Astrocyte (in vitro differentiated cells and primary cell): ENCODE measurements at places on chromosomes 12 and 14. TPM values are rescaled to one million over a fixed set of nuclear protein-coding genes. Genes with fewer than 3 reads are reported as not detected.

GRCh38 chr12:29612912-29613311 is 115.4 kb upstream of the OVCH1 start:
- H3K27me3 ChIP-seq, result no peaks in the 10 kb centered on the region
- no peaks in the 10 kb centered on the region for H3K36me3 ChIP-seq
- no peak overlapping the region for H3K4me3 ChIP-seq
- H3K4me1 ChIP-seq, result no peaks in the 10 kb centered on the region

Gene PDZRN4
- not detected in 2 replicates for total RNA-seq

DNA sequence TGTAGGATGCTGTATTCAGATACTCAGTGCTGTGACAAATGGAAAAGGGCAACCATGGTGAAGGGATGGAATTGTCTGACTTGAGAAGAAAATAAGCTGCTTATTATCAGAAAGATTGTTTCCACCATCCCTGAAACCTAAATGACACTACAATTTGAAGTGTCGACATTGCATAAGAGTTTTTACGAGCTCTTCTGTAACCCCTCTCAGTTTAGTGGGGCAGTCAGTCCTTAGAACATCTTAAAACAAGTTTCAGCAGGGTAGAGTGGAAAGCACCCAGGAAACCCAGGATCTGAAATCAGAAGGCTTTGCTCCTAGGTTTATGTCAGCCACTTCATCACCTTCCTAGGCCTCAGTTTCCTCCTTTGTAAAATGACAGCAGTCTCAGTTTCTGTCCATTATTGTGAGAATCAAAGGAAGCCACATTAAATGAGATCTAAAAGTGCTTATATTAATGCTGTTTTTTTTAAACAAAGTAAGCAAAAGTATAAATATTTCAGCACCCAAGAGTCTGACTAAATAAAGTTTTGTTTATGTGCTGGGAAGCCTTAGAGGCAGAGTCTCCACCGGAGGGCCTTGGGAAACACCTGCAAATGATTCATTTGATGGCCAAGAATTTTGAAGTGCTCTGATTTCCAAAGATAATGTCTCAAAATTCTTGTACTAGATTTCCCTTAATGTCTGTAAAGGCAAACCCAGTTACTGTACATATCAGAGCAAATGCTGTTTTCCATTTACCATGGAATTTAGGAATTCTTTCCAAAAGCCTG is 1.8 kb downstream of the IFT43 start:
- H3K27ac ChIP-seq, result no peak overlapping the region
- H3K27me3 ChIP-seq, result no peaks in the 10 kb centered on the region
- H3K36me3 ChIP-seq, result peaks cover 3% of the 10 kb centered on the region
- H3K4me1 ChIP-seq, result peaks cover 16% of the 10 kb centered on the region

DNA sequence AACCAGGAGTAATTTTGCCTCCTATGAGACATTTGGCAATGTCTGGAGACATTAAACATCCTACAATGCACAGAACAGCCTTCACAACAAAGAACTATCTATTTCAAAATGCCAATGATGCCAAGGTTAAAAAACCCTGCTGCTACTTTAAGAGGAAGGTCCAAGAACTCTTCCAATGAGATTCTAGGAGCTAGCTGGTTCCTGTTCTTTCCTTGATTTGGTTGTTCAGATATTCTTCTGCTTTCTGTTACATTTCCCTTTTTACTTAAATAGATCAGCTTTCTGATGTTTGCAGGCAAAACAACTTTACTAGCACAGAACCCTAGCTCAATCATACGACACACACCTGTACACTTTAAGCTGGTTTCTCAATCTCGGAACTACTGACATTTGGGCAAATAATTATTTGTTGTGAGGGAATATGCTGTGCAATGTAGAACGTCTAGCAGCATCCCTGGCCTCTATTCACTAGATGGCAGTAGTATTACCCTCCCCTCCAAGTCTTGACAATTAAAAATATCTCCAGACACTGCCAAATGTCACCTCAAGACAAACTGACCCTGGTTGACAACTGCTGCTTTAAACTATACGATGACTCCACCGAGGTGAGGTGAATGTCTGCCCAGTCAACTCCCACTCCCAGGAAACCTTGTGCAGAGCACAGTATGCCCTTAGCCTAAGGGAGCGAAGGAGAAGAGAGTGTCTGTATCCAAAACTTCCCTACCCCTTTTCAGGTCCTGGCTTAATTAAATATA is 4.4 kb downstream of the BLTP3B start:
- H3K27ac ChIP-seq, result no peak overlapping the region
- peaks cover 3% of the 10 kb centered on the region for H3K4me1 ChIP-seq
- no peaks in the 10 kb centered on the region for H3K36me3 ChIP-seq
- no peaks in the 10 kb centered on the region for H3K27me3 ChIP-seq
- no peak overlapping the region for H3K4me3 ChIP-seq

GRCh38 chr14:84959851-84960520 is 570.0 kb upstream of the FLRT2 start:
- no peak overlapping the region for H3K4me3 ChIP-seq
- no peaks in the 10 kb centered on the region for H3K4me1 ChIP-seq
- no peak overlapping the region for H3K27ac ChIP-seq

Gene KRT6C
- total RNA-seq, result not detected in 2 replicates

Gene LBHD2
- total RNA-seq, result not detected in 2 replicates

Gene PMCH
- total RNA-seq, result not detected in 2 replicates

DNA sequence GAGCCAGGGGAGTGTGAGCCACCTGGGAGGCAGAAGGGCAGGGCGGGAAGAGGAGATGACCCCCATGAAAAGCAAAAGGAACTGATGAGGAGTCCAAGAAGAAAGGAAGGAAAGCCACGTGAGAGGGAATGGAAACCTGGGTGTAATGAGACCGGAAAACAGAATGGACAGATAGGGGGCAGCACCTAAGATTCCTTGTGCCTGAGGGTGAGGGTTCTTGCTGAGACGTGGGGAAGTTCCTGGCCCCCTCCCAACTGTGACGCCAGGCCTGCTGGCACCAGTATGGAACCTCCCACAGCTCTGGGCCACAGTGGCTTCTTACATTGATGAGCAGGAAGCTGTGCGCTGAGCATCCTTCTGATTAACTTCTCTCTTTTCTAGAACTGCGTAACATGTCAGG is 30.8 kb downstream of the TTC7B start:
- no peaks in the 10 kb centered on the region for H3K27me3 ChIP-seq
- H3K27ac ChIP-seq, result no peak overlapping the region
- no peaks in the 10 kb centered on the region for H3K36me3 ChIP-seq
- DNase-seq, result no peak
- no peak overlapping the region for H3K4me3 ChIP-seq
- H3K4me1 ChIP-seq, result peaks cover 9% of the 10 kb centered on the region

DNA sequence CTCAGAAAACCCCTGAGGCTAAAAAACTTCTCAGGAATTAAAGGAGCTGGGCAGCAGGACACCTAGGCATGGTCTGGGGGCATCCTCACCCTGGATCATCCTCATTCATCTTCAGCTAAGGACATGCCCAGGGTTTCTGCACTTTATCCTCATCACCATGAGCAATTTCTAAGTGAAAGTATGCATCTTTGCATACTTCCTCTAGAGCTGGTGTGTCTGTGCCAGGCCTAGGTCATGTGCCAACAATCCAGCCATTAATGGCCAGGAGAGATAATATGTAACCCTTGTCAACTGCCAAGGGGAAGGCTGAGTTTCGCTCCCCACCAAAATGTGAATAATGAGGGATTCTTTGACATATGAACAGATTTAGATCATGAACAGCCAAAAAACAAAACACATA is 160.5 kb downstream of the KITLG start:
- no peaks in the 10 kb centered on the region for H3K27me3 ChIP-seq
- H3K4me1 ChIP-seq, result peaks cover 18% of the 10 kb centered on the region
- H3K36me3 ChIP-seq, result no peaks in the 10 kb centered on the region

- H3K27me3 ChIP-seq, result no peaks in the 10 kb centered on the region
- peaks cover 1% of the 10 kb centered on the region for H3K4me1 ChIP-seq
- H3K27ac ChIP-seq, result no peak overlapping the region
- no peaks in the 10 kb centered on the region for H3K36me3 ChIP-seq
- peak; percentile 60 for DNase-seq
Observed at GRCh38 chr12:100789146-100789545, 5.4 kb upstream of the ANO4 start.

- no peaks in the 10 kb centered on the region for H3K27me3 ChIP-seq
- peak; percentile 93 for DNase-seq
- no peak overlapping the region for H3K4me3 ChIP-seq
- peak overlapping the region; percentile 34 for H3K27ac ChIP-seq
- peaks cover 4% of the 10 kb centered on the region for H3K4me1 ChIP-seq
Observed at GRCh38 chr12:58711974-58712373, 208.3 kb downstream of the LRIG3 start.

GRCh38 chr14:86518298-86518697 is 988.4 kb downstream of the FLRT2 start:
- H3K36me3 ChIP-seq, result no peaks in the 10 kb centered on the region
- no peaks in the 10 kb centered on the region for H3K27me3 ChIP-seq
- no peaks in the 10 kb centered on the region for H3K4me1 ChIP-seq
- H3K27ac ChIP-seq, result no peak overlapping the region

Gene CD4
- total RNA-seq, result 0.54 and 0.72 TPM in 2 replicates

DNA sequence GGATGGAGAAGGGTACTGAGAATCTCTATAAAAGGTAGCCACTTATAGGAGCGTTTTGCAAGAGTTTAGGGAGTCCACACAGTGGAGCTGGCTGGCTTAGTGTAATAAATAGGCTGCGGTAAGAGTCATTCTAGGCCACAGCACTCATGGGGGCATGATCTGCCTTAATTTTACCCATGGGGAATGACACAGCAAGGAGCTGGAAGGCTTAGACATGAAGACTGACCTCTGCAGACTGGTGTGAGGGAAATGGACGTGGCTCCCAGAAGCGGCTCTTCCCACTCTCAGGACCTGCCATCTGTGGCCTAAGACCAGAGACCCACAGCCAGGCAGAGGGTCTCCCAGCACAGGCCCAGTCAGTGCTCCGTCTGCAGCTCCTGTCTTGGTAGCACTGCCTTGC is 173.3 kb downstream of the PPM1H start:
- no peak overlapping the region for H3K27ac ChIP-seq
- peaks cover 10% of the 10 kb centered on the region for H3K4me1 ChIP-seq
- no peak overlapping the region for H3K4me3 ChIP-seq
- no peak for DNase-seq
- H3K27me3 ChIP-seq, result no peaks in the 10 kb centered on the region
- no peaks in the 10 kb centered on the region for H3K36me3 ChIP-seq

- H3K4me1 ChIP-seq, result peaks cover 5% of the 10 kb centered on the region
- peak overlapping the region; percentile 11 for H3K27ac ChIP-seq
- peak; percentile 96 for DNase-seq
Observed at GRCh38 chr14:62443796-62444195, 601.5 kb downstream of the KCNH5 start.

DNA sequence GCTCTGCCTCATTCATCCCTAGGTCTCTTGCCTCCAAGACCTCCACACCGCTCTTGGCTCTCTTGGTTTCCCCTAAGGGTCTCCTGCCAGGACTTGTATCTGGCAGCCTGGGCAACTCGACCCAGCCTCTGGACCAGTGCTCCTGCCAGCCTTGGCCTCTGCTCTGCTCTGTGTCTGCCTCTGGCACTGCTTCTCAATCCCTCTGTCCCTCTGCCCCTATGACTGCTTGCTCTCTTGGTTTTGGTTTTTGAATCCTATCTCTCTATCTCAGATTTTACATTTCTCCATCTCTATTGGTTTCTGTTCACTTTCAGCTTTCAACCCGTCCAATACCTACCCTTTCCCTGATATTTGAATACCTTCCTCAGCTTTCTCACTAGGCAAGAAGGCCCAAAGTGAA is 6.3 kb downstream of the ITGA5 start:
- no peak for DNase-seq
- H3K27ac ChIP-seq, result peak overlapping the region; percentile 70

DNA sequence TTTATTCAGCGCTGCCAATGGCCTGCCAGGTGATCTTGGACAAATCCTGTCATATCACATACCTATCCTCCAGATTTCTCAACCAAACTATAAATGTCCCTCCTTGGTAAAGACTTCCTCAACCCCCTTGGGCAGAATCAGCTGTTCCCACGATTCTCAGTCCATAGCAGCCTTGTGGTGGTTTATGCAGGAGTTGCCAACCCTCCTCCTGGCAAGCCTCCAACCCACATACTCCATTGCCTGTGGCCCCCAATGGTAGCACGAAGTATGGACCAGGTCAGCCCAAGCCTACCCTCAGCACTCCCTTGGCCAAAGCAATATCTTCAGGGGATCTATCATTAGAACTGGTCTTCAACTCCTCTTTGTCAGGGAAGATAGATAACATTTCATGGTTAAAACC is 27.0 kb downstream of the FBLN5 start:
- DNase-seq, result no peak
- H3K4me1 ChIP-seq, result no peaks in the 10 kb centered on the region
- H3K27me3 ChIP-seq, result no peaks in the 10 kb centered on the region

DNA sequence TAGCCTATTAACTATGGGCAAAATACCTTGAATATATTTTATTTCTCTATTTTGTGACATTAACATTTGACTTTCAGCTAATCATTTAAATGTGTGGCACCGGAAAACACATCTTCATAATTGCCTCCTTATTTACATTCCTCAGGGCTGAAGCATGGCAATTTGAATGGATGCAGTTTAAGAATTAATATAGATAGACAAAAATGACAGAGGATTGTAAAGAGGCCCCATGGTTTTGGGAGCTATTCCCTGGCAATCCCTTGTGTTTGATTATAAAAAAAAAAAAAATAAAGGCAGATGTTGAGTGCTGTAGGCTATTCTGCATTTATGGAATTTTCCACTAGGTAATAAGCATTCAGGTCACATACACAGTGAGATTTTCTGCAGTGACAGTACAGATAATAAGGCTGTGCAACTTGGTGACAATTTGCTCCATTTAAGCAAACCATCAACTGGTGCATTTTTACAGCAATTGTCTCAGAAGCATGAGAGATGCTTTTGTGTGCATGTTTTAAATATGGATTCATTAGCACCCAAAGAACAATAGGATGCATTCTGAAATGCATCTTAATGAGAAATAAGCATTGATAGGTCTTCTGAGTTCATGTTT is 123.2 kb upstream of the SLC38A4 start:
- no peaks in the 10 kb centered on the region for H3K36me3 ChIP-seq
- no peak overlapping the region for H3K27ac ChIP-seq
- H3K27me3 ChIP-seq, result no peaks in the 10 kb centered on the region
